ENCODE measurements at places on chromosomes 2 and 18.

GRCh38 chr2:37934591-37935513, 9.8 kb downstream of the RMDN2 start:
- DNase-seq = no peak

DNA sequence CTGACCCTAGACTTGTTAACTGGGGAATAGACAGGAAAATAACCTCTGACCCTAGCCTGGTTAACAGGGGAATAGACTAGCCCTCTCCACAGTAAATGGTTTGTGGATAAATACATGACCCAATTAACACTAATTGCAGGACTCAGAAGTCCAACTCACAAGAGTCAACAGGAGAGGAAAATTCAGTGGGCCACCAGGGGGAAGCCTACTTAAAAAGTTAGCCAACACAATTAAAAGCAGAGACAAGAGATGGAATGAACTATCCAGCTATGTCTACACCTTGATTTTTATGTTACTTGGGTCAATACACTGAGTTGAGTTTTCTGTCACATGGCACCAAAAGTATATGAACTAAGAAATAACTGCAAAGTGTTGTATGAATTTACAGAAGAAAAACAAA, 158.8 kb upstream of the SLC39A10 start:
- peak; percentile 70 for DNase-seq

DNA sequence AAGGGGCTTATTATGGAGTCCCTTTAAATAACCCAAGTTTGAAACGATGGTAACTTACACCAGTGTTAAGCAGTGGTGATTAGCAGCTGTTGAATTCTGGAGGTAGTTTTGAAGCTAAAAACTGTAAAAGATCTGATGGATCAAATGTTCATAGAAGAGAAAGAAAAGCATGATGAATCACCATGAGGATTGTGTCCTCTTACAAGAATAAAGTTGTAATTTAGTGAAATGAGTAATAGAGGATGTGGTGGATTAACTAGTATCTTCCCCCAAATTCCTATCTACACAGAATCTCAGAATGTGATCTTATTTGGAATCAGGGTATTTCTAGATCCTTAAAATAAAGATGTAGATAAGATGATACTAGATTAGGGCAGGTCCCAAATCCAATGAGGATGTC, 1138.2 kb upstream of the TMEFF2 start:
- DNase-seq = no peak

DNA sequence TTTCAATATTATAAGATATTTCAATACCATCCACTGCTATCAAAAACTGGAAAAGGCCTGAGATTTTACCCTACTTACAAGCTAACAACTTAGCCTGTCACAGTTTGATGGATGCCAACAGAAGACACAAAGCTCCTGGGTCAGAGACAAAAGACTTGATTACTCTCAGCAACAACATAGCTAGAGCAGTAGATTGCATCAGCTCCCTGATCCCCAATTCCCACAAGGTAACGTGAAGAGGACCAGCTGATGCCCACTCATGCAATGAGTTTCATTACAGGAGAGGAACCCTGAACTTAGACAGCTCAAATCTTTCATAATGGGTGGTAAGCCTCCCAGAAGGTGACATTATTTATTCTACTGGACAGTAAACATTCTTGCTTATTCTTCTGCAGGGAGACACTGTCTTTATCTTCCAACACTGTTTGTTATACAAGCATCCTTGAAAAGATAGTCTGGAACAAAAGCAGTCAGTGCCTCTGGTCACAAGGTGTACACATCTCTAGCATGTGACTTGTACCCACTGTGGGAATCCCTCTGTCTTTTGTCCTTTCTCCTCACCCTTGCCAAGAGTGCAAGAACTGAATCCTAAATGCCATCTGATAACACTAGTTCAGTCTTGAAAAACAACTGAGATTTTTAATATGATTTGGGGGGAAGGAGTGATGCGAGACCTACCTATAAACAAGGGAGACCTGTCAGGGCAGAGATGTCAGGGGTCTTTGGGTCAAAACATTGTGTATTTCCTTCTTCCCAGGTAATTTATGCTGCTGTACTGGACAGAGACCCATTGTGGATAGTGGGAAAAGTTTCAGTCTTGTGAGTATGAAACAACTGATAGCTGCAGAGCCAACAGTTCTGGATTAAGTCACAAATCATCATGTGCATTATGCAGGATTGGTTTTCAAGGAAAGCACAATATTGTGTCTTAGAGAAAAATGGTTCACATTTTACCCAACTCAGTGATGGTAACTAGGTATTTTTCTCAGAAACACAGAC, 102.4 kb downstream of the AOX1 start:
- no peak for DNase-seq

GRCh38 chr2:203763938-203764664, 57.7 kb downstream of the CD28 start:
- DNase-seq = no peak

DNA sequence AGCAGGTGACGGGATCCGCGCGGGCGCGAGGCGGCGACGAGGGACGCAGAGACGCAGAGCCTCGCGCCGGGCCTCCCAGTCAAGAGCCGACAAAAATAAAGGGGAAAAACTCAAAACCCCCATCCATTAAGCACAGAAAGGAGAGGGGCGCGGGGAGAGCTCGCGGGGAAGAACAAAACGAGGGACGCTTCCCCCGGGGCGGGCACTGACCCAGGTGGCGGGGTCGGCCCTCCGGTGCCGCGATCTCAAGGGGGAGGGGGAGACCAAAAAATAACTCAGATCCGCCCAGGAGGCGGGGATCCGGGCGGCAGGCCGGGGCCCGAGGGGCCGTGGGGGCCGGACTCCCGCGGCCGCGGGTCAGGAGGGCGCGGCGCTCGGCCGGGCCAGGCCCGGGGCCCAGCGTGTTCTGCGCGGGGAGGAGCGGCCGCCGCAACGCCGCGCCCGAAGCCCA, 597 bp downstream of the RNF103 start:
- peak; percentile 73 for DNase-seq

DNA sequence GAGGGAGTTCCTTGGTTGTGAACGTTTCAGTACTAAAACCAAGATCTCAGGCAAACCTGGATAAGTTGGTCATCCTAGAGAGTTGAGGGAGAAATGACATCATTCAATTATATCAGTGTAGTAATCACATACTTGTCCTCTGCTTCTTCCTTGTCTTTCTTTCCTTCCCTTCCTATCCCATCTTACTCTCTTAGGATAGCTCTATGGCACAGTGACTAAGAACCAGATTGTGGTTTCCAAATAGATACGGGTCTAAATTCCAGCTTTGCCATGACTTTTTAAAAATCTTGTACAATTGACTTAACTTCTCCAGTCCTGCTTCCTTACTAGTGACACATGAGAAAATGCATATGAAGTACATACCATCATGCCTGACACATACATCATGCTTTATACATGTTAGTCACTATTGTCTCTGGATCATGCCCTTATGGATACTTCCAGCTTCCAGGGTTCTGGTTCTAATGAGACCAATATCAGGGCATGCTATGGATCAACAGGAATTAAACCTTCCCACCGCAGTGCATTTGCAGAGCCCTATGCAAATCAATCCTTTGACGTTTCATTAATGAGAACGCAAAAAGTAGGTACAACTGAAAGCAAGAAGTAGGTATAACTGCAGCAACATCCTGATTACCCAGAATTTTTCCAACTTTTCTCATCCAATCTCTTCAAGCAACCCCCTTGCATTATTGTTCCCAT, 168.0 kb upstream of the KLF7 start:
- no peak for DNase-seq

DNA sequence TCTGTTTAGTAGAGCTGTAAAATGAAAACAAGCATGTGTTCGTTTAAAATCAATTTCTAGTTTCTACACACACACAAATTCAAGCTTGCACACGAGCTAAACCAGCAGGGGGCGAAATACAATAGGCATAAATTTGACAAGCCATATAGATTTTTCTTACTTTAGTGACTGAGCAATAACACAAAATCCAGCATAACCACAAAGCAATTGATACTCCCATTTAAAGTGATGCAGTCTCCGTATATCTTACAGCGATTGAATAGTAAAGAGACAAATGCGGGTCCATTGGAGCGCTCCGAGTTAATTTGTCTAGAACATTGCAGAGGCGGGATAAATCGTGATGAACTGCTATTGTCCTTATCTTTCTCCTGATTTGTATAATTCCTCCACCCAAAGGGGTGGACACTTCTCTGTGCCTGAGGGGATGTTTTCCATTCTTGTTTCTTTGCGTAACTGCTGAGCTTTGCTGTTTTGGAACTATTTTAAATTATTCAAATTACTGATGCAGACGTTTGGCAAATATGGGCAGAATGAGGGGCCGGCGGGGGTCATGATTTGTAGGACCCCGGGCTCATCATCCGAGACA, 1.2 kb upstream of the AFTPH start:
- peak; percentile 53 for DNase-seq
